Suppressor macrophage (primary cell): ENCODE measurements at places on chromosomes 16 and 17.

- DNase-seq, result no peak
Observed at GRCh38 chr16:81469183-81469677, 24.6 kb downstream of the CMIP start.

DNA sequence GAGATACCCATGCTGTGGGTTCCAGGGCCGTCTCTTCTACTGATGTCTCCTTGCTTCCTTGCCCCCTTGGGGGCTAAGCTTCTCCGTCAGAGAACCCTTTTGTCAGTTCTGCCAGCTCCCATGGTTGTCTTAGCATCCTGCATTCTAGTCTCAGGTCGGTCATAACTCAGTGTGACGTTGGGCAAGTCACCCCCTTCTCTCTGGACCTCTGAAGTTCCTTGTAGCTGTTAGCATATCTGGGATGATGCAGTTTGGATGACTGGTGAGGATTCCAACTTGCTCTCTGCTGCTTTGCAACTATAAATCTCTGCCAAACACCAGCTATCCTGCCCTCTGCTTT lies 8.9 kb upstream of the MYL4 start:
- peak; percentile 58 for DNase-seq

DNA sequence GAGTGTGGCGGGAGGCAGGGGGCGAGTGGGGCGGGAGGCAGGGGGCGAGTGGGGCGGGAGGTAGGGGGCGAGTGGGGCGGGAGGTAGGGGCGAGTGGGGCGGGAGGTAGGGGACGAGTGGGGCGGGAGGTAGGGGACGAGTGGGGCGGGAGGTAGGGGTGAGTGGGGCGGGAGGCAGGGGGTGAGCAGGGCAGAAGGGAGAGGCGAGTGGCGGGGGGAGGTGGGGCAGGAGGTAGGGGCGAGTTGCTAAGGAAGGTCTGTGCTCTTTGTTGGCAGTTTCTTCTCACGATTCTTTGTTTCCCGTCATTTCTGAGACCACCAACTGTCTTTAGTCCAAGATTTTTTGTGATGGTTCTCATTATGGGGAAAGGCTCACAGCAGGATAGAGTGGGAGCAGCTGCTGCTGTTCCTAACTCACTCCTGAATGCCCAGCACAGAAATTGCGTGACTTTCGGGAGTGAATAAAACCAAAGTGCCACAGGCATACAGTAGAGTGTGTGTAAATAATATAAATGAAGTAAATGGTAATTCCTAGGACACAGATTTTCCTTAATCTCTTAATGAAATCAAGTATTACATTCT lies 44.7 kb downstream of the COG7 start:
- DNase-seq, result no peak

DNA sequence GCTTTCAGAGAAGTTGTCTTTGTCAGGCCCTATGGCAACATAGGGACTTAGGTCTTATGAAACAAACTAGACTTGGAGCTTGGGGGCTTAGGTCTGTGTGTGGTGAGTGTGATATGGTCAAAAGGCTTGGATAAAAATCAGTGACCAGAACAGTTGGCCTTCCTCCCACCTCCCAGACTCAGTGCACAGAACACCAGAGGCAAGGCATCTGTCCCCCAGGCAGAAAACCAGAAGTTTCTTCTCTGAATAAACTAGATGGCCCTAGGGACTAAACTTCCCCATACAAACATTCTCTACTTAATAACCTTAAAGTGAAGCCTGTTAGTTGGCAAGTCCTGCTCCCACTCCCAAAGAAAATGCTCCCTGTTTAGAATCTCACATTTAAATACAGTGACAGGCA lies 39.2 kb upstream of the PMFBP1 start:
- DNase-seq, result peak; percentile 57

GRCh38 chr16:81496321-81496720 lies 51.7 kb downstream of the CMIP start:
- DNase-seq, result no peak

DNA sequence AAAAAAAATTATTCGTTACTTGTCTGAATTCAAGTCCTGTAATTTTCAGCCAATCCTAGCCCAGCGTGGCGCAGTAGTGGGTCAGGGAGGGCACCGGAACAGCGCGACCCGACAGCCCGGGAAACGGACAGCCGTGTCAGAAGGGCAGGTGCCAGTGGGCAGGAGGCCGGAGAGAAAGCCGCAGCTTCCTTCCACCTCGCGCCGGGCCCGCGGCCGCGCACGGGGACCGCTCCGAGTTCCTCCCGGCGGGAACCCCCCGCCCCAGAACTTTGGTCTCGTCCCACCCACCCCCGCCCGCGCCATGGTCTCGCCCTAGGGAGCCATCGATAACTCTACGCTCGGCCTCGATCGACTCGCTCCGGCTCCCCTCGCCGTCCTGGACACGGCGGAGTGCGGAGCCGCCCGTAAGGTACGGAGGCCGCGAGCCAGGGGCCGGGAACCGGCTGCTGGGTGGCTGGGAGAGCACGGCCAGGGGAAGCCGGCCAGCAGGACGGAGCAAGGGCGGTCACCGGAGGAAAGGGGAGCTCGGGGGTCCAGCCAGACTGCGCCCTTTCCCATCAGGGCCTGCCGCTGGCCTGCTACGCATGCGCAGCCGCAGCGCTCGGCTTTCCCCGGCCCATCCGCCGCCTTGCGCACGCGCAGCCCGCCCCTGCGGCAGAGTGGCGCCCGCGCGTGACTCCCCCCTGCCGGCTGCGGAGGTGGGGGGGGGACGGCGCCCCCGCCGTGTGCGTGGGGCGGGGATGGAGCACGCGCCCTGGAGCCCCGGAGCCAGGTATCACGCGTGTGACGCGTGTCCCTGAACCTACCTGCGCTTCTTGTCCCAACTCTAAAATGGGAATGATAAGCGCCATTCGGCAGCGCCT lies at the start of gene MLST8:
TSS of gene MLST8 (plus strand) at position 351 of the 863 bp plus-strand sequence. CDS start 632 bp downstream, outside the sequence.
- DNase-seq, result peak; percentile 97

DNA sequence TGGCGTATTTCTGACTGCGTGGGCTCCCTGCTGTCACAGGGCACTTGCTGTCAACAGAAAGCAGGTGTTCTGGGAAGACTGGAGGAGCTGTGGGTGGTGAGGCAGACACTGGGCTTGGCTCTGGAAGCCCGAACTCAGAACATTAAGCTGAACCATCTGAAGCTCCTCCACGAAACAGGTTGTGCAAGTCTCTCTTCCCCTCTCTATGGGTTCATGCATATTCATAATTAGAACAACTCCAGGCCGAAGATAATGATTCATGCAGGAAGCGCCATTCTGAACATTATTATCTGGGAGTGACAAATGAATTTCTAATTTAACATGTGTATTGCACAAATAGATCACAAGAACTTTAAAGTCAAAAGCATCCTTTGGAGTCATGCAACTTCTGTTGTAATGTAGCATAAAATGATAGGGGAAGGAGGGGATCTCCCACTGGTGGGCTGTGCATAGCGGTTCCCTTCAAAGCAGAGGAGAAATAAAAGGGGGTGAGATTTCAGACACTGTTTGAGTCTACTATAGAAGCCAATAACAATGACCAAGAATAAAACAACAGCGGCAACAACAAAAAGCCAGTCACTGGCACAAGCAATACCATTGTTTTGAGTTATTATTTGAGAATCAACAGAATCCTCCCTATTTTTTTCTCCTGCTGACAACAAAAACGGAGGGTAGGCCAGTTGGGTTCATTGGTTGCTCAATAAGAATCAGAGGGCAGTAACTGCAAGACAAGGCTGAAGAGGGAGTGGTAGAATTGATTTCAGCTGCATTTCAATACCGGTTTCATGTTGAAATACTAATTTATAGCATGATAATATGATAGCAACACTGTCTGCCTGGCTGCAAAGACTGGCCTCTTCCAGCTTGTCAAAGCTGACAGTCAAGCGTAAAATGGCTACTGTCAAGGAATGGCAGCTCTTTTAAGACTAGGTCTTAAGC lies 407.3 kb downstream of the XYLT1 start:
- peak; percentile 47 for DNase-seq

GRCh38 chr17:28390563-28390962 lies 15.4 kb downstream of the SLC46A1 start:
- no peak for DNase-seq

DNA sequence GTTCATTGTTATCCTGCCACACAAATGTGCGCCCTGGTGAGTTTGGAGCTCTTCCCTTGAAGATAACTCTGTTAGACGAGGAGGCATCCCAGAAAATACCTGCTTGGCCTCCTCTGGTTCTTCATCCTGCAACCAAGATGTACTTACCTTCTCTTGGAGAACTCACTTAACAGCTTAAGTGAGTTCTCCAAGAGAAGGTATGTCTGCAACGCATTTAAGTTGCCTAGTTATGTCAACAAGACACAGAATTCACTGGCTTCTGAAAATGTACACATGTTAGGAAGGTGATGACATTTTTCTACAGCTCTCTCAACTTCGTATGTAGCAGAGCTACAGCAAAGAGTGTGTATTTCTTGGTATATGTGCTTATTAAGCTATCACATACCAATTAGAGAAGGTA lies 78.6 kb upstream of the NOG start:
- DNase-seq, result no peak

DNA sequence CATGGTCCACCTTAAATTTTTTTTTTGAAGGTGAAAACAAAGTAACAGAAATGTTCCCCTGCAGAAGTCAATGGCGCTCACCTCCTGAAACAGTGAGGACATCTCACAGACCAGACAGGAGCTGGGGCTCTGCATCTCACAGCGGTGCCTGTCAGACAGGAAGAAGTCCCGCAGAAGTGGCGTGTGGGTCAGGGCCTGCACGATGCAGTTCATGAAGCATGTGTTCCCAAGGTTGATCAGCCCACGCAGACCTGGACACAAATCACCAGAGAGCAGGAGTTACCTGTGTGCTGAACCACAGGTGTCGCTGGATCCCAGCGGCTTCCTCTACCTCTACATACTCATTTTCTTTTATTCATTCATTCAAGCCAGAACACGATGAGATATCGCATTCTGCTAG lies 24.9 kb downstream of the USP22 start:
- DNase-seq, result no peak

GRCh38 chr16:56608043-56608875 lies at the start of gene MT2A:
Gene MT2A (plus strand): TSS chr16:56608584. CDS start chr16:56608656, 72 bp downstream.
- peak; percentile 98 for DNase-seq

GRCh38 chr16:80614908-80615671 lies 74.3 kb downstream of the DYNLRB2 start:
- no peak for DNase-seq

DNA sequence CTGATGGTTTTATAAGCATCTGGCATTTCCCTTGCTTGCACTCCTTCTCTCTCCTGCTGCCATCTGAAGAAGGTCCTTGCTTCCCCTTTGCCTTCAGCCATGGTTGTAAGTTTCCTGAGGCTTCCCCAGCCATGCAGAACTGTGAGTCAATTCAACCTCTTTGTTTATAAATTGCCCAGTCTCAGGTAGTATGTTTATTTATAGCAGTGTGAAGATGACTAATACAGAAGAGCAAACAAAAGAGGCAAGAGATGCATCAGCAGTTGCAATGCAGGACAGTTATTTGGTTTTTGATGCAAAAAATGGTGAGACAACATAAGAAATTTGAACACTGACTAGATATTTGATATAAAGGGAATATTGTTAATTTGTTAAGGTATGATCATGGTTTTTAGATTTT lies 16.8 kb downstream of the TMEM100 start:
- DNase-seq, result no peak

GRCh38 chr16:86665319-86665675 lies 86.9 kb downstream of the FOXL1 start:
- DNase-seq, result no peak

GRCh38 chr17:71342737-71343136 lies 778.1 kb upstream of the SOX9 start:
- DNase-seq, result no peak

GRCh38 chr17:4764595-4764994 lies 7.1 kb upstream of the TM4SF5 start:
- DNase-seq, result peak; percentile 80

- no peak for DNase-seq
Observed at GRCh38 chr16:672371-672770, 3.1 kb upstream of the RHBDL1 start.

DNA sequence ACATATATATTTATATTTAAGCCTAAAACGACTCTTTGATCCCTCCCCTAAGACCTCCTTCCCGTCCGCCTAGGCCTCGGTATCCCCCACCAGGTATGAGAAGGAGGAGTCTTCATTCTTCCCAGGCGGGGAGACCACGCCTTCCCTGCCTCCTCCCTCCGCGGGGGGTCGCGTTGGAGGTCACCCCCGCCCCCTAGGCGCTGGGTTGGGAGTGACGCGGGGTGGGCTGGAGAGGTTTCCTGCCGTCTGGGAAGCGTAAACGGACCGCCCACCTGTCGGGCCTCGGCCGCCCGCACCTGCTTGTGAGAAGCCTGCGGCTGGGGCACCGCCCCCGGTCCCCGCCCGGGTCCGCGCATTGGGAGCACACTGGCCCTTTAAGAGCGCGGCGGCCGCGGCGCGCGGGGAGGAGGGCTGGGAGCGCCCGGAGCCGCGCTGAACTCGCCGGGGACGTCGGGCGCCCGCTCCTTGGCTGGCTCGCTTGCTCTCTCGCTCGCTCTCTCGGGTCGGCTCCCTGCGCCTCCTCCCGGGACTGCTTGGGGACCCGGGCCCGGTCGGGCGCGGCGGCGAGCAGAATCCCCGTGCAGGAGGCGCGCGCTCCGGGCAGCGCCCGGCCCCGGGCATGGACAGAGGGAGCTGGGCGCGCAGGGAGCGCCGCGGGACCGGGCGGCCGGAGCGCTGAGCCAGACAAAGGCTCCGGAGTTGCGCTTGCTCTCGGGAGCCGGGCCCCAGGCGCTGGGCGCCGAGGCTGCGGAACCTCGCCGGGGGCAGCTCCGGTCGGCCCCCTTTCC lies at the start of gene MMP15:
TSS of gene MMP15 (plus strand) at position 404 of the 788 bp plus-strand sequence. CDS start 597 bp downstream, outside the sequence.
- DNase-seq, result peak; percentile 83

GRCh38 chr16:80518436-80518835 lies 22.4 kb upstream of the DYNLRB2 start:
- DNase-seq, result peak; percentile 6

DNA sequence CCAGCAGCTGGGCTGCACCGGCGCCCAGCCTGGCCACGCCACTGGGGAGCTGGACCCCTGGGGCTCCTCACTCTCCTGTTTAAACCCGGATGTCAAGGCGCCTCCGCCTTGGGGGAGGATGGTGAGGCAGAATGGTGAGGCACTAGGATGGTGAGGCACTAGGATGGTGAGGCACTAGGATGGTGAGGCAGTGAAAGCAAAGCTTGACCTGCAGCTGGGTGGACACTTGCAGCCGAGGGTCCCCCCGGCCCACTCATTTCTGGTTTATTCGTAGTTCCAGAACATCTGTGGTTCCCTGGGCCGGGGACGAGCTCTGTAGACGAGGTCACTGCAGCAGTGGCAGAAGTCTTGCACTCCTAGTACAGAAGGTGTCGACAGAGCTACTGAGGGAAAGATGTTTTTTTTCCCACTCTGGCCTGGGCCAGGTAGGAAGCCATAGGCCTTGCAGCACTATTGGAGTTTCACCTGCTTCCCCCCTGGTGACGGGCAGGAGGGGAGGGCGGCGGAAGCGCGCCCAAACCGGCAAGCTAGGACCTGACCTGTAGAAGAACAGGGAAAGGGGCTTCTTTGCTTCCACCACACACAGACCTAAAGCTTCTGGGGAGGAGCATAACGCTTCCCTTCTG lies 1.1 kb upstream of the HNF1B start:
- no peak for DNase-seq
